ENCODE measurements at places on chromosomes 5 and 9.

DNA sequence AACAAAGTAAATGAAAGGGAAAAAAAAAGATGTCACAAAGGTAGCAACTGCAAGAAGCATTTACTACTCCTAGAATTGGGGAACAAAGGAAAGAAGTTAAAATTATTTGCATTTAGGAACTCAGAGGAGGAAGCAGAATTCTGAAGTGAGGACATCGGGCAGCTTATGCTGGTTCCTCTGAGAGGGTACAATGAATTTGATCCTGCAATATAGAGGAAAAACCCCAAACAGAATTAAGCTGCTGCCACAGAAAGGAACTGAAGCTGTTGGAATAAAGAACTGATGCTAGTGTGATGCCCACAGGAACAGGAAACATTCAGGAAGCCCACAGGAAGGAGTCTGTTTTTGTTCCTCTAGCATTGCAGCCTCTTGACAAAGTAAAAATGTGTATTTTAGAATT is 22.3 kb upstream of the TBCA start:
- no peak for DNase-seq

GRCh38 chr9:129283705-129284606 is 105.9 kb upstream of the IER5L start:
- no peak for DNase-seq

DNA sequence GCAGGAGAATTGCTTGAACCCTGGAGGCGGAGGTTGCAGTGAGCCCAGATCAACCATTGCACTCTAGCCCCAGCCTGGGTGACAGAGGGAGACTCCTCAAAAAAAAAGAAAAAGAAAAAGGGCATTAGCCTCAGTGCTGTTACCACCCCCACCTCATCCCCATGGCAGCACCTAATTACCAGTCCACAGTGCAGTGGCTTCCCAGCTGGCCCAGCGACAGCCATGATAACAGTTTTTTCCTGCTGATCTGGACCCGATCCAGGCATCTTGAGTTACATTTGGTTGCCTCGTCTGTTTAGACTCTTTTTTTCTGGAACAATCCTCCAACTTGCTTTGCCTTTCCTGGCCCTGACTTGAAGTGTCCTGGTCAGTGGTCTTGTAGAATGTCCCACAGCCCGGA is 24.4 kb downstream of the NCS1 start:
- DNase-seq: no peak

- DNase-seq: no peak
Observed at GRCh38 chr5:74286734-74287695, 353.5 kb downstream of the ENC1 start.

DNA sequence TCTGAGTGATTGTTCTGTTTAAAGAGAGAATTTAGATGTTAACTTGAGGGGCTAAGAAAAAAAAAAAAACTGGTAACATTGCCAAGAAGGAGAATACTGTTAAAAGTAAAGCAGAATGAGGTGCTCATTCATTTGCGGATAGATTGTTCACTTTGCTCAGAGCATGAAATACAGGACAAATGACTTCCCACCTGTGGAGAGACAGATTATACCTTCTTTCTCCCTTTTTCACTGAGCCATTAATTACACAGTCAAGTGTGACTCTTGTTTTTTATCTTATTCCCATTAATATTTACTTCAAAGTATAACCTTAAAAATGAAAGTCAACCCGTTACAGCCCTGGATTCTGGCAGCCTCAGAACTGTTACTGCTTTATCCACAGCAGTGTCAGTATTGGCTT is 264.5 kb downstream of the TAF11L14 start:
- no peak for DNase-seq

DNA sequence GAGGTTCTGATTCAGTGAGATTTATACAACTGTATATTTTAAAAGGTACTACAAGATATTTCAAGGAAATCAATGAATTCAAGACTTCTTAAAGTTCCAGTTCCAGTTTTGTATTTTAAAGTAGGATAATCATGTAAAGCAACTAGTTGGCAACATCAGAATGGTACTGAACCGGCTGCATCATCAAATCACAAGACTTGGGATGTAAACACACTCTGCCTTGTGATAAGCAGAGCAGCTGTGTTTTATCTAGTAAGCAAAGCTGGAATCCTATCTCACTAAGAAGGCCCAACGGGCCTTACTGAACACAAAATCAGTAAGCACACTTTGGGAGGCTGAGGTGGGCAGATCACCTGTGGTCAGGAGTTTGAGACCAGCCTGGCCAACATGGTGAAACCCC is 327.2 kb upstream of the NREP start:
- DNase-seq: no peak

- DNase-seq: peak; percentile 43
Observed at GRCh38 chr5:130939059-130939458, 226.0 kb downstream of the HINT1 start.

GRCh38 chr5:69230181-69230580 is 4.5 kb upstream of the CDK7 start:
- DNase-seq: no peak

GRCh38 chr9:16825331-16825725 is 45.1 kb downstream of the BNC2 start:
- peak; percentile 76 for DNase-seq

GRCh38 chr9:100285601-100286000 is 67.1 kb downstream of the TEX10 start:
- no peak for DNase-seq

GRCh38 chr5:66710557-66711088 is 114.4 kb downstream of the MAST4 start:
- DNase-seq: peak; percentile 30

GRCh38 chr5:22560147-22560546 is 293.0 kb downstream of the CDH12 start:
- peak; percentile 54 for DNase-seq

- DNase-seq: no peak
Observed at GRCh38 chr9:127722055-127722745, 6.3 kb downstream of the TTC16 start.

GRCh38 chr9:72788966-72789735 is 163.7 kb downstream of the ALDH1A1 start:
- DNase-seq: peak; percentile 51

- peak; percentile 97 for DNase-seq
Observed at GRCh38 chr9:134434894-134435506, 108.7 kb downstream of the RXRA start.

- no peak for DNase-seq
Observed at GRCh38 chr5:28012538-28012937, 974.2 kb upstream of the CDH9 start.

DNA sequence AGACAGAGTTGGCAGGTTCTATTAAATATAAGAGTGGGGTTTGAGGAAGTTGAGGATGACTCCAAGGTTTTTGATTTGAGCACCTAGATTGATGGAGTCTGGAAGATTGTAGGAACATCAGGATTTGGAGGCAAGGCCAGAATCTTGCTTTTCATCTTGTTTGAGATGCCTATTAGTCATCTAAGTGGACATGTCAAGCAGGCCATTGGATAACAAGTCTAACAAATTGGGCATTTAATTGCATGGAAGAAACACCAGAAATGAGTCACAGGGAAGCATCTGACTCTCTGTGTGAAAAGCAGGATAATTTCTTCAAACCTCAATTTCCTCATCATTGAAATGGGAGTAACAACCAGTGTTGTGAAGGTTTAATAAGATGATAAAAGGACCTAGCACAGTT is 53.3 kb upstream of the ARL15 start:
- DNase-seq: peak; percentile 42

DNA sequence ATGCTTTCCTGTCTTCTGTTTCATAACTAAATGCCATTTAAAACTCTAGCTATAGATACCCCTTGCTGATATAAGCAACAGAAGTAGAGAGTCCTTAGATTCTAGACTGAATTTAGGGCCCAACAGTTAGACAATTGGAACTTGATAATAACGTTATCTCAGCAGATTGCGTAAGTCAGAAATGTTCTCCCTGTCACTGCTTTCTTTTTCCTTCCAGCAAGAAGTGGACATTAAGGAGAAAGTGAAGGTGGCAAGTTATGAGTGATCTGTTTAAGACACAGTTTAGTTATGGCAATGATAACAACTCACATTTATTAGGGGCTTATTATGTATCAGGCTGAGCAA is 6.9 kb upstream of the GLIS3 start:
- no peak for DNase-seq

GRCh38 chr5:167798448-167798847 is 493.0 kb upstream of the WWC1 start:
- DNase-seq: no peak

- no peak for DNase-seq
Observed at GRCh38 chr9:13491493-13492424, 212.3 kb upstream of the MPDZ start.

- peak; percentile 24 for DNase-seq
Observed at GRCh38 chr9:7760014-7760415, 39.6 kb downstream of the DMAC1 start.

- DNase-seq: peak; percentile 64
Observed at GRCh38 chr9:99023831-99024230, 80.1 kb downstream of the COL15A1 start.

DNA sequence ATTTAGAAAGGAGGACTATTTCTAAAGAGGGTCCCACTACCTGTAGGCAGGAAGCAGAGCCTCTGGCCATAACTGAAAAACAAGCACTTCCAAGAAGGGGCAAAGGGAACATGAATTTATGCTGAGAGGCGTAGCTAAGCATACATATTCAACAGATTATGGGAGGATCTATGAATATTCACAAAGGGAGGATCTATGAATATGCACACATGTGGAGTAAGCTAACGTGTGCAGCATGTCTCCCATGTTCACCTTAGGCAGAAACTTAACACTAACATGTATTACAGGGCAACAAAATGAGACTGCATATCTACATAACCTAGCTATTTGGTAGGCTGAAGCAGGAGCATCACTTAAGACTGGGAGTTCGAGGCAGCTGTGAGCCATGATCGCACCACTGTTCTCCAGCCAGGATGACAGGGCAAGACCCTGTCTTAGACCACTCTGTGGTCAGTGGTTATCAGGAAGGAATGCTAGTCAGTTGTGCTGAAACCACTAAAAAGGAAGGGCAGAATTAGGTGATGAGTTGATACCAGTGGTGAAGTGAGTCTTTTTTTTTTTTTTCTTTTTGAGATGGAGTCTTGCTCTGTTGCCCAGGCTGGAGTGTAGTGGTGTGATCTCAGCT is 20.8 kb downstream of the FXN start:
- no peak for DNase-seq

DNA sequence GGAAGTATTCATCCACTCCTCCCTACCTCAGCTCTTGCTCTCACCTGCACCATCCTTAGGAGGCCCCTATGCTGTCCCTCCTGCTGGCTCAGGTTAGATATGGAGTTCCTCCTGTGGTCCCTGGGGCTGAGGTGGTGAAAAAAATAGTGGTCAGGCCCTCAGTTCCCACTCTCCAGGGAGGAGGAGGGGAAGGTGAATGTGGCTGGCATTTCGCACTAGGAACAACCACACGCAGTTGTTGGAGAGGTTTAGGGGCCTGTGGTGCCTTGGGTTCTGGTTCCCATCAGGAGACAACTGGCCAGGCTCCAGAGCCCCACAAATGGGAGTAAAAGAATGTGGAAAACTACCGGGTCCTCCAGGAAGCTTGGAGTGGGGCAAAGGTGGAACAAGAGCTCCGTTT is 81.7 kb upstream of the HSPA9 start:
- DNase-seq: no peak

GRCh38 chr5:145825751-145826180 is 9.4 kb downstream of the PRELID2 start:
- DNase-seq: peak; percentile 58

DNA sequence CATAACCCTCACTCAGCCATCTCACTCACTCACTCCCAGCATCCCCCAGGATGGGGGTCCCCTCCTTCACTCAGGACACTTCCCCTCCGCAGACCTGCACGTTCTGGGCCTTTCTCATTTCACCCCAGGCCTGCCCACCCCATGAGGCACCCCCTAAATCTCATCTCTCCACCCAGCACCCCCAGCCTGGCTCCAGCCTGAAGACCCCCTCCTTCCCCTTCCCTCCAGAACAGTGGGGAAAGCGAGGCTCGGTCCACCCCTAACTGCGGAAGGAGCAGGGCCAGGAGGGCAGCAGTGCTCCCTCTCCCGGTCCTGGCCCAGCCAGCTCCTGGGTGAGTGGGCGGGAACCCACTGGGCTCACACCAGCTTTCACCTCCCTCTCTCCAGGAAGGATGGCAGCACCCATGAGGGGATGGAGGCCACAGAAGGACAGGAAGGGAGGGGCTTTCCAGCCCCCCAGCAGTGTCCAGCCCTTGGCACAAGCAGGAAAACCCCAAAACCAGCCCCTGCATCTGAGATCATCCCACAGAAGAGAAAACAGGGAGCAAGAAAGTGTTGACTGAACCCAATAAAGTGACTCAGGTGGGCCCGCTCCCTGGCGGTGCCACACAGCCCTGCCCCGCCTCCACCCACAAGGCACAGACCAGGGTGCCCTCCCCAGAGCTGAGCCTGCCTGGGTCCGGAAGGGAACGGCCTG is 55.0 kb downstream of the LRSAM1 start:
- no peak for DNase-seq

- DNase-seq: no peak
Observed at GRCh38 chr5:136517755-136518154, 152.4 kb upstream of the TRPC7 start.

DNA sequence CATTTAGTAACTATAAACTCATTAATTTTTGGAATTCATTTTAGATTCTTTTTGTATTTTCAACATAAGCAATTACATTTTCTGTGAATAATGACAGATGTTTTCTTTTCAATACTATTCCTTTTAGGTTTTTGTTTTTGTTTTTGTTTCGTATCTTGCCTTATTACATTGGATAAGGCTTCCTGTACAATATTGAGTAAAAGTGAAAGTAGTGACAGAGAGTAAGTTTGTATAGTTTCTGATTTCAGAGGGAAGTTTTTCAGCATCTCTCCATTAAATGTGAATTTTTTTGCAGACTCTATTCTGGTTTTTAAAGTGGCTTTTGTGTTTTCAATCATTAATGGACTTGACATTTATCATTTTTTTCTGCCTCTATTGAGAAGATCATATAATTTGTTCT is 12.8 kb upstream of the CAMK4 start:
- no peak for DNase-seq

- peak; percentile 50 for DNase-seq
Observed at GRCh38 chr5:34491251-34491620, 164.9 kb upstream of the RAI14 start.

DNA sequence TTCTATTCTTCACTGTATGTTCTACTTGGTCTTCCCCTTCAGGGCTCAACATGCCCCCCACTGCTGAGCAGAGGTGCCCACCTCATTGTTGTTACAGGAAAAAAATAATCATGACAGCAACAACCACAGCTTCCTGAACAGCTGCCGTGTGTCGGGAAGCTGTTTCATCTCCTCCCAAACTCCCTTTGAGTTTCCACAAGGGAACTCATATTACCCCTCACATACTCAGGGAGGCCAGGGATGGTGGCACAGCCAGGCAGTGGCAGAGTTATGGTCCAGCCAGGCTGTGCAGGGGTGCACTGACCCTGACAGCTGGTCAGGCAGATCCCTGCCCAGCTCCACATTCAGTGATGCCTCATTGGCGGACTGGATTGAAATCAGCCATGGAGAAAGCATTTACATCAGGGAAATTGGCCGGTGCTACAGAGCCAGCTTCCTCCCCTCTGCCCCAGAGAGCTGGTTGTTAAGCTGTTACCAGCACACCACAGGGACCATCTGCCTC is 37.3 kb downstream of the SARDH start:
- DNase-seq: no peak
